Stimulated activated CD4-positive, alpha-beta T cell treated with anti-CD3 and anti-CD28 coated beads, Interleukin-4, amount 100 ng/mL, for 48 hours (primary cell): ENCODE measurements at places on chromosomes 13 and 19.
A peak's percentile ranks its signal among the peaks of the same experiment; 100 is the strongest.

GRCh38 chr19:47104680-47105079 is 8.9 kb downstream of the ZC3H4 start:
- DNase-seq = no peak

- DNase-seq = no peak
Observed at GRCh38 chr13:25882466-25883357, 169.1 kb downstream of the SHISA2 start.

GRCh38 chr13:75836441-75836840 is 200.3 kb downstream of the LMO7 start:
- no peak for DNase-seq

DNA sequence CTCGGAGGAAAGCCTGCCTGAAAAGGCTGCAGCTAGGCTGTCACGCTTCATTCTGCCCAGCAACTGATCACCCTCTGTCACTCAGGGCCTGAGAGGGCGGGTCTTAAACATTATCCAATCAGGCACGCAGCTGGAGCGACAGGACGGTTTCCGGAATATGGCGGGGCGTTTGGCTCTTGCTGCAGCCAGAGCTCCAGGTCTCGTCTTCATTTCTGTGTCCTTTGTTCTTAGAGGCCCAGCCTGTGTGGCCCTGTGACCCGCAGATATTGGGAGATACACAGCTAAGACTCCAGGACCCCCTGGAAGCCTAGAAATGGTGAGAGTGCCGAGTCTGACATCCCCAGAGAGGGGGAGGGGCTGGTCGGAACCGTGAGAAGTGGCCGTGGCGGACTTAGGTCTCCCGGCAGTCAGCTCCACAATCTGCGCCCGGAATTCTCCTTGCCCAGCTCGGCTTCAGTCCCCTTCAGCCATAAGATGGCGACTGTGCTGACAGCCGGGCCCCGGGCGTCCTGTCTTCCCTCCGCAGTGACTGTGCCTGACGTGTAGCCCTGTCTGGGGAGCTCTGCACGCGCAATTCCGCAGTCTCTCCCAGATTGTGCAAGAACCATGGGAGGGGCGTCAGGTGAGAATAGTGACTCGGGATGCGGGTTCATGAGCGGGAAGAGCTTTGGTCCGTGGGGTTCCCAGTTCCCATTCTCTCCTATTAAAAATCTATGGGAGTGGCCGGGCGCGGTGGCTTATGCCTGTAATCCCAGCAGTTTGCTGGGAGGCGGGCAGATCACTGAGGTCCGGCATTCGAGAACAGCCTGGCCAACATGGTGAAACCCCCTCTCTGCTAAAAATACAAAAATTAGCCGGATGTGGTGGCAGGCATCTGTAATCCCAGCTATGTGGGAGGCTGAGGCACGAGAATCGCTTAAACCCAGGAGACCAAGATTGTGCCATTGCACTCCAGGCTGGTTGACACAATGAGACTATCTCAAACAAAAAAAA is at the start of gene ZNF429:
ZNF429 (plus strand) TSS at position 144 of the 993 bp plus-strand sequence; CDS start at position 314, 170 bp downstream.
- DNase-seq = peak; percentile 79

- DNase-seq = no peak
Observed at GRCh38 chr13:32042551-32042950, 11.0 kb downstream of the FRY start.

- DNase-seq = no peak
Observed at GRCh38 chr13:109782066-109782822, 4.1 kb downstream of the IRS2 start.

DNA sequence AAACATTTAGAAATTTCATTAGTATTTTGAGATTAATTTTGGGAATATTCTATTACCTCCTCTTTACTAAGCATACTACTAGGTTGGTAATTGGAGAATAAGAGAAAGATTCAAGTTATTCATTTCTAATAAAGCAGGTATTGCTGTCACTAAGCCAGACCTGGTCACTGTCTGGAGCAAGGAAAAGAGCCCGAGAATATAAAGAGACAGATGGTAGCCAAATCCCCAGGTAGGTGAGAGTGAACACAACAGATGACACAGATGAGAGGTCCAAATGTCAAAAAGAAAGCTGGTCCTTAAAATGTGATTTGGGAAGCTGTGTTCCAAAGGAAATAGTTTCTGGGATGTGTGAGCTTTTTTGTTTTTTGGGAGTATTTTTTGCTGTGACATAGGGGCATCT is 128.6 kb downstream of the ZNF100 start:
- no peak for DNase-seq

DNA sequence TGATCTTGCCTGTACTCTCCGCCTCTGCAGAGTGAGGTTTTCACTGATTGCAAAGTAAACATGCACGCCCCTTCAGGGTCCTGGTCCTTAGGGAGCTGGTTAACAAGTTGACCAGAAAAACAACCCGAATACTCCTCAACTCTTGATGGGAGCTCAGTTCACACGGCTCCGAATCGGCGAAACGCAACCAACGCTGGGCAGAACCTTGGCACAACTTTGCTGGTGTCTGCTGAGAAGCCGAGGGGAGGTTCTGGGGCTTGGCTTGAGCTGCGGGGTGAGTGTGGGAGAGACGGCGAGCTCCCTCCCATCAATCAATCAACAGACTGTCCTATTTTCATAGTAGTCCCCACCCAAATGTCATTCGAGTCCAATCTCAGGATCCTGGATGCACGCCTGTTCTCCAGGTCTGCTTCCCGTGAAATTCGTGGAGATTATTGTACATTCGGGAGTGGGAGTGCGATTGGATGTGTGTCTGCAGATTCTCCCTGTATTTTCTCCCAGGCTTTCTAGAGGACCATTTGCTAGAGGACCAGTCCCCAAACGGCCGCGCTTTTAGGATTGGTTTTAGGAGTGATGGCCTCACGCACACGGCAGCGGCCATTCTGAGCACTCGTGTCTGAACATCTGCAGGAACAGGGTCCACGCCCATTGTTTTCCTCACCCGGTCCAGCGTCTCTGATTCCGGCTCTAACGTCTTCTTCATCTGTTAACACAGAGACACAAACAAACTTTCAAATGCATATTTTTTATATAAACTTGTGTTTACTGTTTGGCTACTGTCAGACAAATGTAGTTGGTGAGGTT is 51.6 kb upstream of the F7 start:
- no peak for DNase-seq

GRCh38 chr13:110965038-110965754 is 50.3 kb upstream of the ANKRD10 start:
- DNase-seq = peak; percentile 26
